ENCODE measurements at places on chromosomes 11 and 22. TPM values are rescaled to one million over a fixed set of nuclear protein-coding genes. Genes with fewer than 3 reads are reported as not detected.

- DNase-seq, result no peak
- no peak overlapping the region for H3K4me3 ChIP-seq
- H3K36me3 ChIP-seq, result peaks cover 4% of the 10 kb centered on the region
- H3K27ac ChIP-seq, result no peak overlapping the region
- no peaks in the 10 kb centered on the region for H3K4me1 ChIP-seq
Measured at GRCh38 chr11:28169816-28170215, 61.6 kb downstream of the METTL15 start.

DNA sequence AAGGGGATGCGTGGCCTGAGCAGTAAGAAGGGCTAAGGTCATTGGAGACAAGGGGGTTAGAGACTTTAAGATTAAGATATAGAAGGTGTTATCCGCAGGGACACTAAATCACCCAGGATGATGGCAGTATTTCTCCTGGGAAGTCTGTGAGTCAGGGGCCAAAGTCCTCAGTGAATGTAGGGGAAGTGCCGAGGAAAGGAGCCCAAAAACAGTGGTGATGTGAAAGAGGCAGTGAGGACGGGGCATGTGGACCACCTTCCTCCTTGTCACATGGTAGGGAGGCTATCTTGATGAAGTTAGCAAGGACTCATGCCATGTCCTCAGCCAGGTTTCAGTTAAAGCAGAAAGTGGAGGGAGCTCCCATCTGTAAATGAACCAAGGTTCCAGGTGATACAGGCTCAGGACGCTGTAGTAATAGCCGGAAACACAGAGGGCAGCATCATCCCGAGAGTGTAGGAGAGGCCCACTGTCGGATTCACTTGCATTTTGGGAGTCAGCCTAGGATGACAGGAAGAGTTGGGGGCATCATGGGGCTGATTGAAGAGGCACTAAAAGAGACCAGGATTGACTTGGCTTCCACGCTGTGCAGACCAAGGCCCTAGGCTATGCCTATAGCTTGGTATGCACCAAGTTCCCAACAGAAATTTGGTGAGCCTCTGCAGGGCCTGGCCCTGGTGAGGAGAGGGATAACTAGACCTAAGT lies 33.5 kb downstream of the WEE1 start:
- H3K4me1 ChIP-seq, result no peaks in the 10 kb centered on the region
- H3K27me3 ChIP-seq, result no peaks in the 10 kb centered on the region
- no peak for DNase-seq
- H3K4me3 ChIP-seq, result no peak overlapping the region
- no peaks in the 10 kb centered on the region for H3K36me3 ChIP-seq

GRCh38 chr11:86396396-86396795 lies 21.7 kb downstream of the CCDC81 start:
- H3K36me3 ChIP-seq, result no peaks in the 10 kb centered on the region
- no peak overlapping the region for H3K4me3 ChIP-seq
- no peaks in the 10 kb centered on the region for H3K4me1 ChIP-seq
- H3K27ac ChIP-seq, result no peak overlapping the region
- H3K27me3 ChIP-seq, result no peaks in the 10 kb centered on the region

Gene OR51B5
- 0.23 TPM for total RNA-seq

Gene TRIM49C
- not detected for total RNA-seq
